Activated CD4-positive, alpha-beta T cell treated with anti-CD3 and anti-CD28 coated beads for 4 hours (primary cell): ENCODE measurements at places on chromosomes 3 and 15.

DNA sequence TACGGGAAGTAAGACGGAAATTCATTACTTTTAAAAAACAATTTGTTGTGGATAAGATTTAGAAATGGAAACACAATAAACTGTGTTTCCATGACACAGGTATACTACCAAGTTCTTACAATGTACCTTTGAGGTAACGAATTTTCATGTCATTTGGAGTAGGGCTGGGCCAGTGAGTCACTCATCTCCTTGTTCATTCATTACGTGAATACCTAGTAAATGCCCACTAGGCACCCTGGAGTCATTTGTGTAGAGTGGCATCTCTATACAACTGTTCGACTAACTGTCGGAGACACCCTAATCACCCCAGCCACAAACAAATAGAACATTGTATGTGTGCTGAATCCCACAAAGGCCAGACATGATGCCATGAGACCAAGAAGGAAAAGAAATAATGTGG, 94.8 kb downstream of the IGF1R start:
- no peak for DNase-seq

DNA sequence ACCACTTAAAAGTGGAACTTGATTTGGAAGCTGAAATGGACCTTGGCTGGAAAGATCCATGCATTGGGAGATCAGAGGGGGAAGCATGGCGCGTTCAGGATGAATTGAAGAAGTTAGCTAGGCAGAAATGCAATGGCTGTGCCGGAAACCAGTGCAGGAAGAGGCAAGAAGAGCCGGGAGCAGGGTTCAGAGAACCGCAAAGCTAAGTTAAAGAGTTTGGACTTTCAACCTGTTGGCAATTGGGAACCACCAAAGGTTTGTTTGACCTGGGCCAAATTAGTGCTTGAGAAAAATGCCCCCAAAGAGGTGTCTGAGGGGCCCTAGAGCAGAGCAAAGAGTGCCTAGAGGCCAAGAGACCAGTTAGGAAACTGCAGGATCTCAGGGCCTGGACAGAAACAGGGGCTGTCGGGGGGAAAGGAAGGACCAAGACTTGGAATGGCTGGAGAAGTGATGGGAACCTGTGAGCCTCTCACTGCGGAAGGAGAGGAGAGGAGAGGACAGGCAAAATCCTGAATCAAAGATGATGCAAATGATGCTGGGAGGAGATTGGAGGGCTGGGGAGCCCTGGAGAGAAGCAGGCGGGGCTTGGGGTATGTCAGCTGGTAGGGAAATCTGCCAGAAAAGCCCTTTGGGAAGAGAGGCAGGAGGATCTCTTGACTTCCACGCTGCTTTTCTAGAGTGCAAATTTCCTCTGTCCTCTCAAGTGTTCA, 49.3 kb downstream of the FAM174B start:
- DNase-seq = no peak

DNA sequence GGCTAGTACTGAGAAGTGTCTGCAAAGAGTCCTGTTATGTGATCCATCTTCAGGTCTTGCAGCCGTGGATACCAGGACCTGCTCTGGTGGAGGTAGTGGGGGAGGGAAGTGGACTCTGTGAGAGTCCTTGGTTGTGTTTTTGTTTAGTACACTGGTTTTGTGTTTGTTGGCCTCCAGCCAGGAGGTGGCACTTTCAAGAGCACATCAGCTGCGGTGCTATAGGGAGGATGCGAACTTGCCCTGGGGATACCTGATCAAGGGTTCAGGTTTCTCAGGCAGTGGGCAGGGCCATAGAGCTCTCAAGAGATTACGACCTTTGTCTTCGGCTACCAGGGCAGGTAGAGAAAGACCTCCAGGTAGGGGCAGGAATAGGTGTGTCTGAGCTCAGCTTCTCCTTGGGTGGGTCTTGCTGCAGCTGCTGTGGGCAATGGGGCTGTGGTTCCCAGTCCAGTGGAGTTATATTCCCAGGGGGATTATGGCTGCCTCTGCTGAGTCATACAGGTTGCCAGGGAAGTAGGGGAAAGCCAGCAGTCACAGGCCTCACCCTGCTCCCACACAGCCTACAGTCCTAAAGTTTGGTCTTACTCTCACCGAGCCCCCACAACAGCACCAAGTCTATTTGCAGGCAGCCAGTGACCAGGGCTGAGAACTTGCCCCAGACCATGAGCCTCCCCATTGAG, 132.8 kb upstream of the NPHP3 start:
- DNase-seq = no peak

DNA sequence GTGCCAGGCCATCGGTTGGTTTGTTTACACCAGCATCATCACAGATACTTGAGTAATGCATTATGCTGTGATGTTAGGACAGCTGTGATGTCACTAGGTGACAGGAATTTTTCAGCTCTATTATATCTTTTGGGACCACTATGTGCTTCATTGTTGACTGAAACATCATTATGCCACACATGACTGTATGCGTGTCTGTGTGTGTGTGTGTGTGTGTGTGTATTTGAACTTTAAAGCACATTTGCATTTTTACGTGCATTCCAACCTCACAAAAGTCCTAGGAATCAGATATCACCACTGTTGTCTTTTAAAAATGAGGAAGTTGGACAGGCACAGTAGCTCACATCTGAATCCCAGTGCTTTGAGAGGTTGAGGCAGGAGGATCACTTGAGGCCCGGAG, 223.0 kb downstream of the TBL1XR1 start:
- no peak for DNase-seq

DNA sequence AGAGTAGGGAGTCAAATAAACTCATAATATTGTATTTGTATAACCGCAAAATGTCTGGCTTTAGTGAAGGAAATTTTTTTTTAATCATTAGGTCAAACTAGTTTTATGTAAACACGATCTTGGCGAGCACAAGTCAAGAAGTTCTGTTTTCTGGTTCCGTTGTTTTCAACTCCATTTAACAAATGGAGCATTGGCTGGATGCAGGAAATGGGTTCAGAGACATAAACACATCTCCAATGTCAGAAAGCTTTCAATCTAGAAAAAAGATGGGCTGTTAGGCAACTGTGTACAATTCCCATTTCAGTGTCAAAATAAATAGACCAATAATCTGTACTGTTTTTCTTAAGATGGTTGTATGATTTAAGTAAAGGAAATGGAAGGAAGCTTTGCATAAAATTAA, 292.8 kb downstream of the TBL1XR1 start:
- no peak for DNase-seq

DNA sequence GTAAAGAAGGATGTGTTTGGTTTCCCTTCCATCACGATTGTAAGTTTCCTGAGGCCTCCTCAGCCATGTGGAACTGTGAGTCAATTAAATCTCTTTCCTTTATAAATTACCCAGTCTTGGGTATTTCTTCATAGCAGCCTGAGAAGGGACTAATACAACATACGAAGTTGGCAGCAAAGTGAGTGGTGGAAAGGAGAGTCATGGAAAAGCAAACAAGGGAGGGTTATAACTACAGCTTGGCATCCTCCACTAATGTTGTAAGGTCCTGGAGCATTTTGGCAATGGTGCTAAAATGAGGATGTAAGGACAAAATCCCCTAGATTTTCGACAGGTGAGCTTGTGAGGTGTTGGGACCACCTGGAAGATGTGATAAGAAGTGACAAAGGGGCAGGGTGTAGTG, 5.8 kb upstream of the TMEM41A start:
- no peak for DNase-seq

DNA sequence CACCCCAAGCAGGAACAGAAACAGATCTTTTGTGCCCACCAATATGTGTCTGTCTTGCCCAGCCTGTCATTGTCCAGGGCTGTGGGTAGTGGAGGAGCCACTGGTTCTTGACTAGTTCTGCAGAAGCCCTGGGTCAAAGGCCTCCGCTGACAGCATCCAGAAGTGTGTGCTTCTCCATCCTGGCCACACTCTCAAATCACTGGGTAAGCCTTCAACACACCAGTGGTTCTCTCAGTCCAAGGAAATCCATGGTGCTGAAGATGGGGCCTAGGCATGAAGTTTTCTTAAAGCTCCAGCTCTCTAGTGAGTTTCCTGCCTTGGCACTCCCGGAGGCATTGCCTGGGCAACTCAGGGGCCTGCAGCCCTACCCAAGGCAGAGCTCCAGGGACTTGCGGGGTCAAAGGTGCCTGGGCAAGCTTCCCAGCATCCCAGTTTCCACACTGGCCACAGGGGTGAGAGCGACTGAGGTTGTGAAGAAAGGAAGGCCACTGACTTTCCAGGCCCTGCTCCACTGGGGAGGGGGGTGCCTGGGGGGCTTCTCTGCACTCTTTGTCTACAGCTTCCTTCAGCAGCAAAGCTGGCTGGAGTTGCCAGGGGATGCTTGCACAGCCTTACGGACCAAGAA, 37.9 kb upstream of the RPL32 start:
- no peak for DNase-seq

DNA sequence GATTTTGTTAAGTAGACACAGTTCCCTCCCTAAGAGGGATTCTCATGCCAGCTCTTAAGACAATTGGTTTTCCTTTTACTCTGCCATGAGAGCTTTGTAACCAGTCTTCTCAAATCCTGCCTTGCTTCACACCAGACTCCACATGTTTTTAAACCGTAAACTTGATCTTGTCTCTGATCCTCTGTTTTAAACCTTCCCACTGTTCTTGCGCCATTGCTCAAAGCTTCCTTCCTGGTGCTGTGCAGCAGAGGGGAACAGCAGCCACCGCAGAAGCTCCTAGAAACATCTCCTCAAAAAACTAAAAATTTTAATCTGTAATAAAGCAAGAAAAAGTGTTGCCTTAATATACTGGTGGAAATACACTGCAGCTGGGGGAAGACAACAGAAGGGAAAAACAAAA, 154.5 kb upstream of the SATB1 start:
- DNase-seq = no peak

DNA sequence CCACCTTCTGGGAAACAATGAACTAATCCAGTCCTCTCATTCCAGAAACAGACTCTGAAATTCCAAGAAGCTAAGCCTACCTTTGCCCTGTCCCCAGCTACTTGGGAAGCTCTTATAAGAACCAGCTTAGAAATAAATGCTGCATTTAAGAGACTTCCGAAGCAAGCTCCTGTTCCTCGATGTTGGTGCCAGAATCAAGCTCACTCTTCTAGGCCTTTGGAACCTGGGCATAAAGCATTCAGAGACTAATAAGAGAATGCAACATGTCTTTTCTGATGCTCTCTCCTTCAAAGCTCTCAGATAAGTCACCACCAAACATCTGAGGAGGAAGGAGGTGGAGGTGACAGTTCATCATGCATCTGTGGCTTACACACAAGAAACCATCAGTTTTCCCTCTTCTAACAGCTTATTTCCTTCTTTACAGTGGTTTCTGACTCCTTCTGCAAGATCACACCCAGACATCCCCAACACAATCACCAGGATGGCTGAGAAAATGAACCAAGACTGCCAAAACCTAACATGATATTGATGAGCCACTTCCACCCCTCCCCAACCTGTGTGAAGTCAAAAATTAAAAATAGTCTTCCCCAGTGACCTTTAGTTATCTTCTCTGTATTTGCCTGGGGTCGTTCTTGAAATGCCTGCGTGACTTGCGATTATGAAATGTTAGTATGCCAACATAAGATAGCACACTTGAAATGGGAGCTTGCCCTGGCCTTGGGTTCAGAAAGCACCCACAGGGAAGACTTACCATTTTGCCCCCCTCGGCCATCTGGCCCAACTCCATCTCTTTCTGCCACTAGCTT, 11.5 kb downstream of the ARHGEF3 start:
- no peak for DNase-seq

- DNase-seq = no peak
Observed at GRCh38 chr3:58800940-58801339, 134.4 kb upstream of the FAM3D start.

DNA sequence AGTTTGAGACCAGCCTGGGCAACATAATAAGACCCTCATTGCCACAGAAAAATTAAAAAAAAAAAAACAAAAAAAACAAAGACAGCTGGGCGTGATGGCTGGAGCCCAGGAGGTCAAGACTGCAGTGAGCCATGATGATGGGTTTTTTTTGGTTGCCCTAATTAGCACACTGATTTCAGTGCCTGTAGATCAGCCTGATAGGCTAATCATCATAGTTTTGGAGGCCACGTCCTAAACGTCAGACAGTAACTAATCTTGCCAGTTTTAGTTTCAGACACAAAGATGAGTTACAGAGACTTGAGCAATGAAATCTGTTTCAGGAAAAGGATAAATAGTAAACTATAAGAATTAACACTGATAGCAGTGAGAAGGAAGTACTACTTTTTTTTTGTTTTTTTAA, 55.4 kb downstream of the LRCH3 start:
- no peak for DNase-seq
